GM12865 (cell line): ENCODE measurements at places on chromosomes 7 and 10.
A peak's percentile ranks its signal among the peaks of the same experiment; 100 is the strongest.

DNA sequence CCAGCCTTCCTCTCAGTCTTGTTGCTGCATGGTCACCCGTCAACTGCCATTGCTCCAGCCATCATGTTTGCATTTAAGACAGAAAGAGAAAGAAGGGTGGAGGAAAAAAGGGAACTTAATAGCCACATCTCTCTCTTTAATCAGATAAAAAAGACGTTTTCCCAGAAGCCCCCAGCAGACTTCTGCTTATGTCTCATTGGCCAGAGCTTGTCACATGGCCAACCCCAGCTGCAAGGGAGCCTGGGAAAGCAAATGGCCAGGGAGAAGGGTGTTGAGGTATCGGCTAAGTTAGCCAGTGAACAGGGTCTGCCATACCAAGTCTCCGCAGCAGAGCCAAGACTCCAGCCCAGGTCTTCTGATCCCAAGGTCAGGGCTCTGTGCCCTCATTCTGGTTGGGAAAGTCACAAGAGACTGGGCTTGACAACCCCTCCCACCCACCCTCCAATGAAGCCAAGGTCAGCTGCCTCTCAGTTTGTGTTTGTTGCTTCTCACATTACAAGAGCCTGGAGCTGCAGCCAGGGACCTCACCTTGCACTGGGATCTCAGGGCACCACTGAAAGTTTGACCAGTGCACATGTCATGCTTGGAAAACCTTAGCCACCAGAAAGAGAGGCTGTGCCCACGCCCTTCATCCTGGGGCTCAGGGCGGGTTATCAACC is 80.3 kb upstream of the LYZL2 start:
- no peak for DNase-seq

DNA sequence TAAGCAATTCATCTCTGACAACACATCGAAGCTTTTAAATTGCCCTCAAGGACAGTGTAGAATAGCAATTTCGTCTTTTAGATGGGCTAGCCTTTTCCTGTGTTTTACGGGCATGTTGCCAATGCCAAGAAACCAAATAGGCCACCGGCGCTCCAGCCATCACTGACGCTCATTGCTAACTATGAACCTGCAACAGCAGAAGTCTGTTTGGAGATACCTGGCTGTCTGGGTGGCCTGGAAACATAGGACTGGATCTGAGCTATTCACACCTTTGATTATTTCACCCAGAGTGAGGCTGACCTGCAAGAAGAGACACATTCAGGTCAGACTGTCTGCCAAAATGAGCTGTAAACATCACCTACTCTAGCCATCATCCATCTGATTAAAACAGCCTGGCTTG is 12.0 kb downstream of the KPNA7 start:
- DNase-seq: no peak

DNA sequence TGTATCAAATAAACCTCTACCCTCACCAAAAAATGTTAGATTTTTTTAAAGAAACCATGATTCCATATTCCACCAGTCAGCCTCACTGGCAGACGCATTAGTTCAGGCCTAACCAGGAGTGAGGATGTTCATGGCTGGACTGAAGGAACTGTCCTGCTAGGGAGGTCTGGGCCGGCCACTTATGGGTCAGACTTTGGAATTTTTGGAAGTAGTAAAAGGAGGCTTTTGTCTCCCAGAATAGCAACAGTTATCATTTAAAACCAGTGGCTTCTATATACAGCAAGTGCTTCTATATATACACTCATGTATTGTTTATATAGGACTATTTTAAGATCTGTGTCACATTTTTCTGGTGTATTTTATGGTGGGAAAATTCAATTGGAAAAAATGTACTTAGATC is 120.5 kb downstream of the CNNM2 start:
- DNase-seq: no peak

- DNase-seq: no peak
Measured at GRCh38 chr10:131311661-131312477, at the start of gene TCERG1L. Gene TCERG1L, minus strand, starts transcription at chr10:131311721. Its CDS starts 86 bp downstream, at chr10:131311635.

DNA sequence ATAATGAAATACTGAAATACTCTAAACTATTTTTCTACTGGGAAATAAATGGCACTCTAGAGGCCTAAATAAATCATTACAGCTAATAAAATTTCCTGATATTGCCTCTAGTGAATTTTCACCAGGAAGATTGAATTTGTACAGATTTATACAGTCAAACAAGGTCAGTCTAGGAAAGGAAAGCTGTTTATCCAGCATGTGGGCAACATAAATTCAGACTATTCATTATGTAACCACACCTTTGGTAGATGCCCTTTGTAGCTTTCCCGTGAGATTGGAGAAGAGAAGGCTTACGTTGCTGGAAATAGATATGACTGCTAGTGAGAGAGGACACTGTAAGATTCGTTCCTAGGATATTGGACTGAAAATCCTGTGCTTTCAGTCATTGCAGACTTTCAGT is 35.2 kb upstream of the PNLIP start:
- no peak for DNase-seq

GRCh38 chr7:18494821-18495408 is 634 bp upstream of the HDAC9 start:
- peak; percentile 37 for DNase-seq

GRCh38 chr7:155394413-155394812 is 63.5 kb upstream of the EN2 start:
- no peak for DNase-seq

DNA sequence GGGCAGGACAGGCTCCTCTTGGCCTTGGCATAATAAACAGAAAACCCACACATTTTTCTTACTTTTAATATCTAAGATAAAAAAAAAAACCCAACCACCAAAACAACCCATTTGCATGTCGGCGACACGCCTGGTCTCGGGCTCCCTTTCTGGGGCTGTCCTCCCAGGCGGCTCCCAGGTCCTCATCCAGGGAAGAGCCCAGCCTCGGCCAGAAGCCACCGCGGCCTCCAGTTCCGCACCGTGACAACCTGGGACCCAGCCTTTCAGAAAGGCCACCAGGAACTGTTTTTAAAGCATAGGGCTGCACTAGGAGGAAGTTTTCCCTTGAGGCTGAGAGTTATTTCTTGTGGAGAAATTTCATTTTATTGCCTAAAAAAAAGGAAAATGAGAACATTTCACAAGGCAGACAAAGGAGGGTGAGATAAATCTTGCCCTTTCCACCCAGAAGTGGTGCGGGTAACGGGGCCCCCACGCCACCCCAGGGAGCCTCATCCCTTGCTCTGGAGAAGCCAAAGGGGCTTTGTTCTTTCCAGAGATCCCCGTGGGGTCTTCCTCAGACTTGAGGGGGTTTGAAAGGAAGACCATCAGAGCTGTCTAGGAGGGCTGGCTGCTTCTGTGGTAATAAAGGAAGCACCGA is 39.2 kb upstream of the MKRN1 start:
- no peak for DNase-seq

GRCh38 chr7:117492649-117493048 is 12.8 kb downstream of the CFTR start:
- no peak for DNase-seq

GRCh38 chr7:149881328-149882247 is 7.8 kb downstream of the ATP6V0E2 start:
- no peak for DNase-seq

DNA sequence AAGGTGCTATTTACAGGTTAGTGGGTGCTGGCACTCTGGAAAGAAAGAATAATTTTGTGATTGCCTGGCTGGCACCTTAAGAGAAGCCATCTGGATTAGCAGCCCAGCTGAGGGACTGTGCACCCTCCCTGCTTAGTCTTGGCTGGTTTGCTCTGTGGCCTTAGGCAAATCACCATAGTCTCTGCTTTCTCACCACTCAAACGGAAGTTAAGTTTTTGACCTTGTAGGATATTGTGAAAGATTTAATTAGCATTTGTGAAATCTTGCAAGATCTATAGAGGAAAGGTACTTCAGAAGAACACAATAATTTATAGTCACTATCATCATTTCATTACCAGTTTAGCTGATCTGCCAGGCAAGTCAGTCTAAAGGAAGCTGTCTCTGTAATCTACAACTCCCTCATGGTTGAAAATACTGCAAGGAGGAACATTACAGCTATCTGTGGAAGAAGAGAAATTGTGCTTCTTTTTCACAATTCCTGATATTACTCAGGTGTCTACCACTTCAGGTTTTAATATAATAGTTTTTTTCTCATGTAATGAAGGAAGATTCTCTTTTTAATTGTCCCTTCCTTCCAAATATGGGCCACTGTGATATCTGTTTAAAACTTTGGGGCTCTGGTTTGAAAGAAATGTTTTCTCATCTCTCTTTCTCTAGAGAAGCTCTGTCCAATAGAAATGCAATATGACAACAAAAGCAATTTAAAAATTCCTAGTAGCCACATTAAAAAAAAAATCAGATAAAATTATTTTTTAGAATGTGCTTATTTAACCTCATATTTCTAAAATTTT is 219.6 kb downstream of the PTEN start:
- DNase-seq: peak; percentile 90

GRCh38 chr7:94452239-94452638 is 57.4 kb upstream of the CASD1 start:
- DNase-seq: no peak

DNA sequence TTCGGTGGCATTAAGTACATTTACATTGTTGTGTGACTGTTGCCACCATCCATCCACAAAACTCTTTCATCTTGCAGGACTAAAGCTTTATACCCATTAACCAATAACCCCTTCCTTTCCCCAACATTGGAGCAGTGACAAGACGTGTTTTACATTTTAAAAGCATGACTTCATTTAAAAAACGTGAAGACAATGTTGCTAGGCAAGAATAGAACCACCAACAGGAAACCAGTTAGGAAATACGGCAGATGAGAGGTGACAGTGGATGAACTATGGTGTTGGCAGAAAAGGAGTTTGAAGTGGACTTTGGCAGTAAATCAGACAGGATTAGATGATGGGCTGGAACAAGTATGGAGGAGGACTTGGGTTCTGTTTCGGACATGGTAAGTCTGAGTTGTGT is 17.0 kb downstream of the TMEM236 start:
- no peak for DNase-seq

DNA sequence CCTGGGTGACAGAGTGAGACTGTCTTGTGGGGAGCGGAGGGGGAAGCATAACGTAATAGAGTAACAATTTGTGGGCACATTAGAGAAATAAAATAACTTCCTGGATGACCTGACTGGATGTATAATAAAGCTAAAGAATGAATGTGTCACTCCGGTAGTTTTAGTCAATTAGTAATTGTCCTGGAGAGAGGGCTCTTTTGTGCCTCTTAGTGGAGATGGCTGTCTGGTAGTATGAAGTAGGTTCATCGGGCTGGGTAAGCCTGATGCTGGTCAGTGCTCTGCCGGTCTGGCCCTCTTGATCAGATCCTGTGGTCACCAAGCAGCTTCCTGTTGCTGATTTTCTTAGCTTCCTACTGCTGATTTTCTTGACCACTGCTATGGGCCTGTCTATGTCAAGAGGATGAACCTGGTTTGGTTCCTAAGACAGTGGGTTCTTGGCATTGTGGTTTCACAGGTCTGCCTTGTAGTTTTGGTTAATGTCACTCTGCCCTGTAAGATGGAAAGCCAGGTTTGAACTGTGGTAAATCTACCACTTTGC is 34.1 kb downstream of the ZRANB1 start:
- DNase-seq: peak; percentile 81

DNA sequence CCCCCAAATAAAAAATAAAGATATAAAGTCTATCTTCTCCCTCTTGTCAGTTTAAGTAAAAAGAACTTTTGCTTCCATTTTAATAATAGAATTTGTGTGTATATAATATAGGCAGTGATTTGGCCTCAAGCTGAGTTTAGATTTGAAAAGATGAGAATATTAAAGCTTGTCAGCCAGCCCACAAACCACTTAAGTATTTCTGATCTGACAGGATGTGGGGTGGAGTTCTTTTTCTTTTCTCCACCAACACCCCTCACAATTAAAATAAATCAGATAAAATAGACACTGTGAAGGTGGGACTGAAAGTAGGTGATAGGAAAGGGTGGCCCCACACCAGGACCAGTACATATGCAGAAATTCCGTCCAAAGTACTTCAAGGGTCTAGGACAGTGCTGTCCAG is 714.1 kb downstream of the AUTS2 start:
- peak; percentile 14 for DNase-seq

GRCh38 chr7:91033574-91033973 is 230.7 kb upstream of the FZD1 start:
- no peak for DNase-seq

- DNase-seq: no peak
Measured at GRCh38 chr10:28410420-28411135, 107.7 kb upstream of the MPP7 start.

DNA sequence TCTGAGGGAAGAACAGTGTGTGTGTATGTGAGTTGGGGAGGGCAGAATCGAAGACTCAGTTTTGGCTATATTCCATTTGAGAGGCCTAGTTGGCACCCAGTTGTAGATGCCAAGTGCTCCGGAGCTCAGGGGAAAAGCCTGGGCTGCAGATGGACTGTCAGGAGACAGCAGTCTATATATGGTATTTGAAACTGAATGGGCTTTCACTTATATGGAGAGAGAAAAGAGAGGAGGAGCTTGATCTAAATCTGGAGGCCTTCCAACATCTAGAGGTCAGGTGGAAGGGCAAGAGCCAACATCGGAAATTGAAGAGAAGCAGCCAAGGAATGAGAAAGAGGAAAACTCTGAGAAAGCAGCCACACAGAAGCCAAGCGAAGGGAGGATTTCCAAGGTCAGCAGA is 350.8 kb upstream of the BMPER start:
- DNase-seq: no peak

DNA sequence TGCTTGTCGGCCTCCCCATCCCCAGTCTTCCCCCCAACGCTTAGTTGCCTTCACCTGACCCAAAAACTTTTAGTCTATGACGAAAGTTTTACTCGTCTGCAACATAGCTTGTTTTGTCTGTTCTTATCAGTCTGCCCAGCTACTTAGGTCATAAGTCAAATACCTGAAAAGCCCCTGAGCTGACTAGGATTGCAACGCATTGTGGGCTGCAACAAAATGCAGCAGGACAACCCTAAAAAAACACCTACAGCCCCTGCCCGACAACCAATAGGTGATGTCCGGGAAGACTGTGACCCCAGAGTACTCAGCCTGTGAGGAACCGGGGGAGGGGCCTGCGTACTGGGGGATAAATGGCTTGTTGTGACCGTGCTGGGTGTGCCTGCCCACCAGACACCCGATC is 19.3 kb upstream of the GPER1 start:
- no peak for DNase-seq

DNA sequence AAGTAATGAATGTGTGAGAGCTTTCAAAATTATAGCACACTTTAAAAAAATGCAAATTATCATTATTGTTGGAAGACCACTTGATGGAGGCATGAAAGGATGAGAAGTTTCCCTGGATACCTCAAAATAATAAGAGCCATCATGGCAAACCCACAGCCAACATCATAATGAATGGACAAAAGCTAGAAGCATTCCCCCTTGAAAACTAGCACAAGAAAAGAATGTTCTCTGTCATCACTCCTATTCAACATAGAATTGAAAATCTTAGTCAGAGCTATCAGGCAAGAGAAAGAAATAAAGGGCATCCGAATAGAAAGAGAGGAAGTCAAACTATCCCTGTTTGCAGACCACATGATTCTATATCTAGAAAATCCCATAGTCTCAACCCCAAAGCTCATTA is 887.2 kb upstream of the LRRTM3 start:
- no peak for DNase-seq

GRCh38 chr10:3166496-3167290 is 5.9 kb downstream of the PITRM1 start:
- DNase-seq: no peak

DNA sequence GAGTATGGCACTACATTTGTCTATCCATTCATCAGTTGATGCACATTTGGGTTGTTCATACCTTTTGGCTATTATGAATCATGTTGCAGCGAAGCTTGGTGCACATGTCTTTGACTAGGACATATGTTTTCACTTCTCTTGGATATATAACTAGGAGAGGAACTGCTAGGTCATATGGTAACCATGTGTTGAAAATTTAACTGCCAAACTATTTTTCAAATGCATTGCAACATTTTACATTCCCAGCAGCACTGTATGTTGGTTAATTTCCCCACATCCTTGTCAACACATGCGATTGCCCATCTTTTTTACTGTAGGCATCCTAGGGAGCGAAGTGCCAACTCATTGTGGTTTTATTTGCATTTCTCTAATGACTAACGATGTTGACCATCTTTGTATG is 183.4 kb downstream of the PRKCQ start:
- DNase-seq: no peak
